ENCODE measurements at places on chromosomes 11 and 22. TPM values are rescaled to one million over a fixed set of nuclear protein-coding genes. Genes with fewer than 3 reads are reported as not detected.

FOLH1 gene
- total RNA-seq: not detected

UBQLNL gene
- not detected for total RNA-seq

CTSW gene
- total RNA-seq: not detected

LRRC4C gene
- total RNA-seq: not detected

DDI1 gene
- not detected for total RNA-seq

C11orf86 gene
- total RNA-seq: 73.3 TPM

KCNJ1 gene
- not detected for total RNA-seq

GRK3 gene
- total RNA-seq: 3.6 TPM

POLD3 gene
- total RNA-seq: 17.8 TPM

CCDC73 gene
- not detected for total RNA-seq

SLC29A2 gene
- 3.1 TPM for total RNA-seq
